ENCODE measurements at places on chromosomes 3 and 15. TPM values are rescaled to one million over a fixed set of nuclear protein-coding genes. Genes with fewer than 3 reads are reported as not detected.

- no peaks in the 10 kb centered on the region for H3K4me1 ChIP-seq
- no peak overlapping the region for H3K27ac ChIP-seq
- no peaks in the 10 kb centered on the region for H3K36me3 ChIP-seq
- DNase-seq, result no peak
- H3K27me3 ChIP-seq, result no peaks in the 10 kb centered on the region
These were observed 15.5 kb downstream of the DLEC1 start for GRCh38 chr3:38054499-38055001.

DNA sequence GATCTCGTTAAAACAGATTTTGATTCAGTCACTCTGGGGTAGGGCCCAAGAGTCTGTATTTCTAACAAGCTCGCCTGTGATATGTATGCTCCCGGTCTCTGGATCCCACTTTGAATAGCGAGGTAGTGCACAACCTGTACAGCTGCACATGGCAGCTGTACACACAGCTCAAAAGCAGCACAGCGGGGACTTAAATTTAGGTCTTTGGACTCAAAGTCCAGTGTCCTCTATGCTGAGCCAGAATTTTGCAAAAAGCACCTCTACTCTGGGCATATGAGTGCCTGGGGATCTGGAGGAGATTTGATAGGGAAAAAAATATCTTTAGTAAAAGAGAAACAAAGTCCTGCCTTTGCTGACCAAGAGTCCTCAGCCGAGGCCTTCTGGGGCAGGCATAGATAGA lies 83.1 kb downstream of the HMG20A start:
- H3K4me1 ChIP-seq, result peaks cover 17% of the 10 kb centered on the region
- no peak for DNase-seq
- no peak overlapping the region for H3K4me3 ChIP-seq

DNA sequence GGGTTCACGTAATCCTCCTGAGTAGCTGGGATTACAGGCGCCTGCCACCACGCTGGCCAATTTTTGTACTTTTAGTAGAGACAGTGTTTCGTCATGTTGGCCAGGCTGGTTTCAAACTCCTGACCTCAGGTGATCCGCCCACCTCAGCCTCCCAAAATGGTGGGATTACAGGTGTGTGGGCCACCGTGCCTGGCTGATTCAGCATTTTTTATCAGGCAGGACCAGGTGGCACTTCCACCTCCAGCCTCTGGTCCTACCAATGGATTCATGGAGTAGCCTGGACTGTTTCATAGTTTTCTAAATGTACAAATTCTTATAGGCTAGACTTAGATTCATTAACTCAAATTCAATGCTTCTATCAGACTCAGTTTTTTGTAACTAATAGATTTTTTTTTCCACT lies 9.4 kb downstream of the VHL start:
- H3K27me3 ChIP-seq, result no peaks in the 10 kb centered on the region
- H3K27ac ChIP-seq, result no peak overlapping the region
- no peak overlapping the region for H3K4me3 ChIP-seq
- H3K4me1 ChIP-seq, result no peaks in the 10 kb centered on the region
- DNase-seq, result no peak

DNA sequence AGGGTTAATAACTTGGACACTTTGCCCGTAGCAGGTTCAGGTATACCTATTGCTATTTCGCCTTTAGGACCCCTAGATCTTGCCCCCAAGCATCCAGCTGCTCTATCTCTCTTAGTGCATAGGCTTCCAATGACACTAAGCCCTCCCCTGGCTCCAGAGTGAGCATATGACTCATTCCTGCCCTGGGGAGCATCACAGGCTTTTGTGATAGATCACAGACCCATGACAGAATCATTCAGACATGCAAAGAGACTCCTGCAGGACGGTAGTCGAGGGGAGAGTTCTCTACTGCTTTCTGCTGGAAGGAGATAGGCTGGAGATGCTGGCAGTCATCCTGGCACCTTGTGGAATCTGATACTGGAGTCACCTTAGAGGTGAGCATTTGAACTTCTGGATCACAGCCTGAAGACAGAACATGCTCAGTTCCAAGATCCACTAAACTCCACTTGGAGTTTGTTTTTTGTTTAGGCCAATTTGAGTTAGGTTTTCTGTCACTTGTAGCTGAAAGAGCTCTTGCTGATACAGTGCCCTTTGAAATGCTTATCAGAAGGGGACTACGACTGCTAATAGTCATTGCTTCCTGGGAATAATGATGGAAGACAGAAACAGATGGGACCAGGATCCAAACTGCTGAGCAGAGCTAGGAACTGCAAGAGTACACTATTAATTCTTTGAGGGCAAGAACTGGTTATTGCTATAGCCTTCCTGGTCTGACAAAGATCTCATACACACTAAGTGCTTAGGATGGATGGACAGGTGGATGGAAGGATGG lies 11.0 kb downstream of the LYSMD2 start:
- no peaks in the 10 kb centered on the region for H3K36me3 ChIP-seq
- no peaks in the 10 kb centered on the region for H3K27me3 ChIP-seq
- H3K4me3 ChIP-seq, result no peak overlapping the region
- peak; percentile 42 for DNase-seq

GRCh38 chr15:36499412-36500389 lies 79.7 kb upstream of the CDIN1 start:
- no peak overlapping the region for H3K4me3 ChIP-seq
- H3K27me3 ChIP-seq, result no peaks in the 10 kb centered on the region
- peaks cover 17% of the 10 kb centered on the region for H3K4me1 ChIP-seq
- no peak for DNase-seq
- no peaks in the 10 kb centered on the region for H3K36me3 ChIP-seq
- H3K27ac ChIP-seq, result no peak overlapping the region

DNA sequence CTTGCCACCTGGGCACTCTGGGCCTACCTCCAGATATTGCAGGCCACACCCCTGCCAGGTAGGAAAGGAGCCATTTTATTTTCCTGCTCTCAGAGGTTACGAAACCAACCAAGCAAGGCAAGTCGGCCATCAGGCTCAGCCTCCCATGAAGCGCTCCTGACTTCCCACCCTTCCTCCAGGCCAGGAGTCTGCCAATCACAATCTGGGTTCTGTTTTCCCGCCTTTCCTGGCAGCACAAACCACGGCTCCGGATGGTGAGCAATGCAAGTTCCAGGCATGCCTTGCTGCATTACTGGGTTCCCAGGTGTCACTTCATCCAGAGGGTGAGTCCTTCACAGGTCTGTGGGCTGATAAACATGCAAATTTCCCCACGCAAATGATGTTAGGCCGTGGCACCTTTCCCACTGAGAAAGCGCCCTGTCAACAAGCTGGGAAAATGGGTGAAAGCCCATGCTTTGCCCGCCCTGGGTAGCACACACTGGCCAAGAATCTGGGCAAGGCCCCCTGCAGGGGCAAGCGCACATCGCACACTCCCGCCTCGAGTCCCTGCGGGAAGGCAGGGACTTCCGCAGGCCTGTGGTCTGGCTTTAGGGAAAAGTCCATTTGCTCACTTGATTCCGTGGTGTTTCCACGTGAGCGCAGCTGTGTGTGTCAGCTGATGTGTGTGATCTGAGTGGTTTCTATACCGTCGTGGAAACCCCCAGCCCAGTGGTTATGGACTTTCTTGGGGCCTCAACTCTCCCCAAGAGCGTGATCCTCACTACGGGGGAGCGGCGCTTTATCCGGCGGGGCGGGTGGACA lies 61.6 kb upstream of the RYK start:
- DNase-seq, result no peak
- H3K27me3 ChIP-seq, result no peaks in the 10 kb centered on the region
- no peaks in the 10 kb centered on the region for H3K36me3 ChIP-seq
- peak overlapping the region; percentile 92 for H3K27ac ChIP-seq
- H3K4me3 ChIP-seq, result no peak overlapping the region

- no peak overlapping the region for H3K27ac ChIP-seq
- DNase-seq, result no peak
- no peaks in the 10 kb centered on the region for H3K27me3 ChIP-seq
- no peaks in the 10 kb centered on the region for H3K36me3 ChIP-seq
- H3K4me3 ChIP-seq, result no peak overlapping the region
These were observed 94.4 kb downstream of the SLCO3A1 start for GRCh38 chr15:91947683-91948608.

- no peak overlapping the region for H3K27ac ChIP-seq
- no peak for DNase-seq
- H3K27me3 ChIP-seq, result no peaks in the 10 kb centered on the region
- no peaks in the 10 kb centered on the region for H3K36me3 ChIP-seq
These were observed 36.4 kb downstream of the LINS1 start for GRCh38 chr15:100565591-100565990.

- DNase-seq, result no peak
- no peak overlapping the region for H3K27ac ChIP-seq
- H3K4me3 ChIP-seq, result no peak overlapping the region
- no peaks in the 10 kb centered on the region for H3K36me3 ChIP-seq
- no peaks in the 10 kb centered on the region for H3K4me1 ChIP-seq
- H3K27me3 ChIP-seq, result no peaks in the 10 kb centered on the region
These were observed 167.8 kb upstream of the EPHA6 start for GRCh38 chr3:96646596-96646995.

Gene MFSD1
- 16.9 TPM for total RNA-seq

Gene NDN
- total RNA-seq, result not detected

Gene GLDN
- 0.82 TPM for total RNA-seq

Measured in Caco-2 (cell line).